Calu3 (cell line): ENCODE measurements at places on chromosomes 4 and X.

DNA sequence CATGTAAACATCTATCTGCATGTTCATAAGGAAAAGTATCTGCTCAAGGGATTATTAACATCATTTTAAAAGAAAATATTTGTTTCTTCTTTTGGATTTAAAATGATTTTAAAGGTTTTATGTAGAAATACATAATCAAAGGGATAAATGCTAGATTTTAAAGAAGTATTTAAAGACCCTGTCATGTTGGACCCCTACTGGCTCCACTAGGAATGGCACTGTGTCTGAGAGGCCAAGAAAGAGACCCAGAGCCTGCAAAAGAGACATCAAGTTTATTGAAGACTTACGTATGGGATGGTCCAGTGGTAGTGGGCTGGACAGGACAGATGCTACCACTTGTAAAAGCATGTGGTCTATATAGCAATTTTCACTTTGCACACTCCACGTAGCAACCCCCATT is 78.7 kb upstream of the PCDH18 start:
- peak; percentile 15 for DNase-seq

DNA sequence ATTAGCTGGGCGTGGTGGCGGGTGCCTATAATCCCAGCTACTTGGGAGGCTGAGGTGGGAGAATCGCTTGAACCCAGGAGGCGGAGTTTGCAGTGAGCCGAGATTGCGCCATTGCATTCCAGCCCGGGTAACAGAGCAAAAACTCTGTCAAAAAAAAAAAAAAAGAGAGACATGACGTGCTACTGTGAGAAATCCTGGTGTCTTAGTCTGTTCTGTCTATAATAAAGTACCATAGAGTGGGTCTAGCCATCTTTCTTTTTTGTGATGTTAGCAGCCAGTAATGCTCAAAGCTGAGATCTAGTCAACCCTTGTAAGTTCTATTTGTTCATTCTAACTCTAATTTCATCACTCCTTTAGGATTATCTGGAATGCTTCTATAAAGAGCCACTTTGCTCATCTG is 38.9 kb downstream of the CLDN34 start:
- no peak for DNase-seq

DNA sequence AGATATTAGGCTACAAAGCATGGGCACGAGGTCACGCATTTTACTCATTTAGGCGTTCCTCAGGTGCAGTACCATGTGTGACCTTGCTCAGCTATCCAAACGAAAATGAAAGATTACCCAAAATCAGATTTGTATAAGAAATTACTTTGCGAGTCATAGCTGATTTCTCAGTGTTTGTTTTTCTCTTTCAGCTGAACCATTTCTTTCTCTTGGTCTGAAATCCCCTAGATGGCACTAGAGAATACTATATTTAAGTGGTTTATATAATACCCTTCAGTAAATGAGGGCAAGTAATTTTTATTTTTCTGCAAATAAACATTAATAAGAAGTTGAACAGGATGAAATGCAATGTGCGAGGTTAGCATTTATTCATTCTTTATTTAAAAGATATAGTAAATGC is 496.6 kb downstream of the STIM2 start:
- no peak for DNase-seq

- DNase-seq = no peak
These were observed 5.3 kb upstream of the SAP30 start for GRCh38 chr4:173365359-173365996.

DNA sequence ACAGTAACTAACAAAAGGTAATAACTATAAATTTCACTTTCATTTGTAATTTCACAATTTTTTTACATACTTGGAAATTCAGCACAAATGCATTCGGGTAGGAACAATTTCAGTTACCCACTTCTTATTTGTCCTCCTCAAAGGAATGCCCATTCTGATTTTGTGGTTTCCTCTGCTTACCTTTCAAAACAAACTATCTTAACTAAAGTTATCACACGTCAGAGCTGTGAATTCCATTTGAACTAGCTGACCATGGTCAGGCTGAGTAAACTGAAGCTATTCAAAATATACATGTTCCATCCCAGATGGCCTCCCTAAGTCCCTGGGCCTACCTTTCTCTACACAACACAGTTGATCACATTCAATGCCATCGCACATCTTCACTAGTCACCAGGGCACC is 4.5 kb downstream of the CTPS2 start:
- no peak for DNase-seq

- DNase-seq = no peak
These were observed 574.7 kb downstream of the PCDH7 start for GRCh38 chr4:31294655-31295480.

DNA sequence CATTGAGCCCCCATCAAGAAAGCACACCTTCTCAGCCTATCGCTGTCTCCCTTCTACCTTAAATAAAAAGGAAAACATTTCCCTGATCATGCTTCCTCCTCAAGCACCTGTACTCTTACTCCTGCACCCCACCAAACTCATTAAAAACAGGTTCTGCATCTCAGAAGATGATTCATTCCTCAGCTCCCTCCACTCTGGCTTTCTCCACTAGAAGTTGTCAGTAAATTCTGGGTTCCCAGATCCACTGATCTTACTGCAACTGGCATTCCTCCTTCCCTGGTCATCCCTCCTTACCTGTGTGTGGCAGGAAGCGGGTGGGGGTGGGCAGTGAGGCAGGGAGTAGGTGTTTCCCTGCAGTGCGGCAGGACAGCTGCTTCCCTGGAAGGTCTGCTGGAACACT is 108.8 kb downstream of the GPR143 start:
- no peak for DNase-seq

GRCh38 chr4:102042871-102043802 is 252.6 kb downstream of the BANK1 start:
- DNase-seq = no peak

GRCh38 chr4:184534511-184535391 is 60.4 kb upstream of the IRF2 start:
- no peak for DNase-seq

- no peak for DNase-seq
These were observed 167.5 kb downstream of the PRKX start for GRCh38 chrX:3545901-3546300.

- DNase-seq = no peak
These were observed 351.4 kb upstream of the GATB start for GRCh38 chr4:152112190-152112589.

DNA sequence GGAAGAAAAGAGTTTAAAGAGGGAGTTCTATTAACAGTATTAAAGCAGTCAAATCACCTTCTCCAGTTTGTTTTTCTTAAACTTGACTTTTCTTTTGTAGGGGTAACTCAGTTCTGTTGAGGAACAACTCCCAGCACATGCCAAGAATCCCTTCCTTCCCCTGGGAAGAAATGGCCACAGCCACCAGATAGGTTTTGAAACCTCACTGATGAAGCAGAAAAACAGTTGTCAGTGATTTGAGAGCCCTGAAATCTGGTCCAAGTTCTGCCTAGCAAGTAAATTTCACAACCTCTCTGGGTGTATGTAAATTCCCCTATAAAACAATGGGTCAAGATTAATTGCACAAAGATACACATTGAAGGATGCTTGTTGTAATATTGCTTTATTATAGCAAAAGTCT is 167.1 kb downstream of the DHX15 start:
- DNase-seq = no peak

GRCh38 chrX:111687305-111687704 is 6.3 kb downstream of the ALG13 start:
- DNase-seq = no peak

DNA sequence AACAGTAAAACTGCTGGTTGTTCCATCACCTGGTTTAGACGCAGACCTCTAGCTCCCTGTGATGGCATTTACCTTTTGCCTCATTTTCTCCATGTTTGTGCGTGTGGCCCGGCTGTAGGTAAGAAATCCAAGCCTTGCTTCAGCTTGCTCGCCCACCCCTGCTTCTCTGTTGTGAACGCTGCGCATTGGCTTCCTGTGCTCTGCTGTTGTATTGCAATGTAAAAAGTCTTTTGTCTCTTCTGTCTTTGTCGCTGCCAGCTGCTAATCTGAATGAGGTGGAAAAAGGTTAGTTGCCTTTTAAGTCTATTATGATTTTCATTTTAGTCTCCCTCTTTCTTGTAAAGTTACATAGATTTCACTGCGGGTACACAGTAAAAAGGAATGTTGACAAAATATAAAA is 127.3 kb upstream of the PACRGL start:
- DNase-seq = no peak

- no peak for DNase-seq
These were observed 469.2 kb upstream of the DIPK2B start for GRCh38 chrX:45669715-45670340.

DNA sequence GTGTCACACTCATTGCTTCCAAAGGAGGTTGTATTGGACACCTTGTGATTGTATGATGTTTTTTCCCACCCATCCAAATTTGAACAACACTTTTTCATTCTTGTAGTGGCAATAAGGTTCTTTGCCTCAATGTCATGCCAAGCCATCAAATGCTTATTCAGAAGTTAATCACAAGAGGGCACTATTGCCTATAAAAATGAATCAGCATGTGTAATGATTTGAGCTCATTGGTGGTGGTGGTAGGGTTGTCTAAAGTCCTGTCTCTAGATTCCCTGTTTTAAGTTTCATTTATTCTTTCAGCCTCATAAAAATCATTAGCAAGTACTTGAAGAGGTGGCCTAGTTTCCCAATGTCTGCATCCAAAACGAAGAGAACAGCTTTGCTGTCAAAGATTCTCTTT is 37.0 kb downstream of the IRS4 start:
- DNase-seq = no peak

DNA sequence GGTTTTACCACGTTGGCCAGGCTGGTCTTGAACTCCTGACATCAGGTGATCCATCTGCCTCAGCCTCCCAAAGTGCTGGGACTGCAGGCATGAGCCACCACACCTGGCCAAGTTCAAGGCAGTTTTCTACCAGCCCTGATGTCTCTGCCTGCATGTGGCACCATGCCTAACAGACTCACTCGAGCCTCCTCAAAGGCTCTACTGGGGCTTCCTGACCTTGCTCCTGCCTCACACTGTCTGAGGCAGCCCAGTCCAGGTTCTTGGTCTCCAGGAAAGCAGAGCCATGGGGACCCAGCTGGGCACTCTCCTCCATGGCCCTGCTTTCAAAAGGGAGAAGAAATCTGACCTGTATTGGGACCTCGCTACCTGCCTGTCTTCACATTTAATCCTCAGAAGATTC is 286.9 kb downstream of the EVC2 start:
- DNase-seq = no peak

DNA sequence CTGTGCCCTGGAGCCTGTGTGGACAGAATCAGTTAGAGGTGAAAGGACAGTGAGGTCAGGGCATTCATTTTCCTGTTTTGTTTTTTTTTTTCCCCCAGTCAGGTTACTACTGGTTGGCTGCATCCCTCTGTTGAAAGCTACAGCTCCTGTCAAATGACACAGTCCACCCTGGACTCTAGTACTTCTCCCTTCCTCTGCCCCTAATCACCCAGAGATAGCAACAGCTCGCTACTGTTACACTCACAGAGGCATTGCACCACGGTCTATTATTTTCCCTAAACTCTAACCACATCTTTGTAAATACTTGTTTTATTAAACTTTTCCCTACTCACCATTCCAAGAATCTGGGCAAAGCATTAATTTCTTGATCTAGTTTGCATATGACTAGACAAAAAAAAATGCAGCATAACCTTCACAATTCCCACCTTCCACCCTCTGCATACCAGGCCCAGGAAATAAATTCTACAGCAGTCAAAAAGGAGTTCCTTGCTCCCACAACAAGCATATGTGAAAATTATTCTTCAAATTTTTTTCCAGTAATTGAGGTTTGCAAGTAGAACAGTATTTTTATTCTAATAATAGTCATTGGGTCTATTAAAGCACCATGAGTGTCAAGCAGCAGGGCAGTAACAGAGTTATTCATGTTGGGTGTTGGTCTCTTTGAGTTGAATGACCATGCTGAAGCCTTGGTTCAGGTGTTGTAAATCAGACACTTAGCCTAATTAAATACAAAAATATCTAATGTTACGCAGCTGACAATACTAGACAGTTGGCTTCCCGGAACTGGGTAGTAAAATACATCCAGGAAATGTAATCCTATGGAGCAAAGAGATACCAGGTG is 329.2 kb downstream of the INPP4B start:
- peak; percentile 17 for DNase-seq

DNA sequence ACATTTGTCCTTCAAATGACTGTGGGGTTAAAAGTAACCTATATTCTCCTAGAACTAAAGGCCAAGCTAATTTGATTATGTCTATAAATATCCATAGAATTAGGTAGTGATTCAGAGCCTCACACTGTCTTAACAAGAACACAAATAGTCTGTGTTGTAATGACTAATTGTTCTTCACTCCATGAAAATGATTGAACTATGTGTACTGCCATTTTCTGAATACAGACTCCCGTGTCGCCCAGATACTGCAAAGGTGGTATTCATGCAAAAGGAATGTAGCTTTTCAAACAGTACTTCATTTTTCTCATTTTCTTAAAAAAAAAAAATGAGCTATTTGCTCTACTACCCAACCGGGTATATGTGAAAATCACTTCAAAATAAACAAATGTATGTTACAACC is 11.3 kb upstream of the PHKA2 start:
- no peak for DNase-seq

DNA sequence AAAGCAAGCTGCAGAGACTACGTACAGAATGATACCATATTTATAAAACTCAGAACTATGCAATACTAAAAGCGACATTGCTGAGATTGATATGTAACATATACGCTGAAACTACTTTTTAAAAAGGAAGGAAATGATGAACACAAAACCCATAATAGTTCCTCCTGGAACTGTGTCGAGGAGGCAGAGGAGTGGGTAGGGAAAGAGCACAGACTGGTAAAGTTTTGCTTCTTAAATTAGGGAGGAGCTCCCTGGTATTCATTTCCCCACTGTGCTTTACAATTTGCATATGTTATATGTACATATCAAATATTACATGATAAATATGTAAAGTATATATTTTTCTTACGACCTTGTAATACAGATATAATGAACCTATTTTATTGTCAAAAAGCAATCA is 13.9 kb downstream of the UFSP2 start:
- DNase-seq = no peak

DNA sequence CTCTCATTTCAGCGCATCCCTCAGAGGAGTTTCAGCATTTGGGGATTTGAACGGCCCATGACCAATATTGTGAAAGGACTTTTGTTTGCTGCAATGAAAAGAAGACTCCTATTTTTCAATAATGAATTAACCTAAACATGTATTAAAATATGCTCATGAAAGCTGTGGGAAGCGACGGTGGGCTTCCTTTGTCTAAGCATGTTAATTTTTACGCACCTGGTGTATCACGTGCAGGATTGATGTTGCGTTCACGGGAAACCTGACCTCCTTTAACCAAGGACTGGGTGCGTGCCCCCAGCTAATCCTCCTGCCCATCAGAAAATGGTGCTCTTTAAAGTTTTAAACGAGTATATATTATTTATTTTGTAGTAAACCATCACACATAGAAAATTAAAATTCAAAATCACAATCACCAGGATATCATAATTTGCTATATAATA is 590 bp upstream of the CCDC110 start:
- no peak for DNase-seq

DNA sequence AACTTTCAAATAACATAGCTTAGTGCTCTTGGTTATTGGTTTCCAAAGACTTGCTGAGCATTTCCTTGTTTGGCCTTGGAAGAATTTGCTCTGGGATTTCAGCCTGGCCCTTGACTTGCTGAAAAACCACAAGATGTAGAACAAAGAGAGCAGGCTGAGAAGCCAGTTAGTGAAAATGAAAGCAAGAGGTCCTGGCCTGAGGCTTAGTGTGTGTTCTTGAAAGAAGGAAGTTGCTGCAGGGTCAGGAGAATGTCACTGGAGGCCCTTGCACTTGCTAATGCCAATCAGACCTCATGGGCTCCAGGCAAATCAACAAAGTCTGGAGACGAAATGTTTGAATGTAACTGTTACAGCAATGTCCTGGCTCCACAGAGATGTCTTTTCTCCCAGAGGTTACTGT is 79.4 kb downstream of the SYNPO2 start:
- DNase-seq = peak; percentile 54
